Nasal cavity respiratory epithelium epithelial cell of viscerocranial mucosa (primary cell): ENCODE measurements at places on chromosomes 4 and X. TPM values are rescaled to one million over a fixed set of nuclear protein-coding genes. Genes with fewer than 3 reads are reported as not detected.

The SSX2 gene
- not detected in 2 replicates for total RNA-seq

The TMEM156 gene
- 3.8 and 4.8 TPM in 2 replicates for total RNA-seq

The F8A2 gene
- not detected in 2 replicates for total RNA-seq

The FDCSP gene
- not detected in 2 replicates for total RNA-seq

The NAP1L2 gene
- 0.68 and 0.85 TPM in 2 replicates for total RNA-seq
